GM12864 (cell line): ENCODE measurements at places on chromosomes 4 and X.

- DNase-seq = no peak
Observed at GRCh38 chr4:45869184-45869583, 254.7 kb downstream of the GABRG1 start.

DNA sequence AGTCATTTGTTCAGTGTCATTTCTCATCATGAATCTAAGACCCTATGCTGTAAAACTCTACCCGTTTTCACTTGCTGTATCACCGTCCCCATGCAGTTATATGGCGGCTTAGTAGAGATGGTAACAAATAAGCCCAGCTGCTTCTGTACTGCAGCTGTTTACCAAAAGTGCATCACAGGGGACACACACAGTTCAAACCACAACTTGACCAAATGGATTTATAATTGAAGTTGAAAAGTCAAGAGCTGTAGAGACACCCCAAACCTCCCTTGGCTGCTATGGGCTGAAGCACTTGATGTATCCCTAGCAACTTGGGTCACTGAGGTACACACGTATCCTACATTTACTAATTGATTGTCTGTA, 219.0 kb upstream of the FGF13 start:
- DNase-seq = no peak

DNA sequence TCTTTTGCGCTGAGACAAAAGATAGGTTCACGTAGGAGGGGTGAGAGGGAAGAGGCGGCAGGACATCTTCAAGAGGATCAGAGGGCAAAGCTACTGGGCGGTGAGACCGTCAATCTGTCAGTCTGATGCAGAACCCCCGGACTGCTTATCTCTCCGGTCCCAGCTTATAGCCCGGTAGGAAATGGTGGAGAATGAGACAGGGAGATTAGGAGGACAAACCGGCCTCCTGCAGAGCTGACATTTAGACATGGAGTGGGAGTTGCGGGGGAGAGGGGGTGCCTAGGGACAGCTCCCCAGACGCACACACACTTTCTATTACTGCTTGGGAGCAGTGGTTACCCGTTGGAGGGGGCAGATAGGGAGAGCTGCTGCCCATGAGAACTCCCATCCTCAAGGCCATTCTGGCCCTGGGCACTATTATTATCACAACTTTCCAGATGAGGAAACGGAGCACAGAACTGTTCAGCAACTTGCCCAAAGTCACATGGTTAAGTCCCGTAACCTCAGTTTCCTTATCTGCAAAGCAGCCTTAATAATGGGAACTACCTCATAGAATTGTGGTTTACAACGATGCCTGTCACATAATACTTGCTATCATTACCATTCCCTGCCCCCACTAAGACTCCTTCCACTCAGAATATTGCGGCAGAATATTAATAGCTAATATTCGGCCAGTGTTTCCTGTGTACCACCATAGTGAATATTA, 1.1 kb upstream of the HDAC6 start:
- no peak for DNase-seq

- DNase-seq = no peak
Observed at GRCh38 chrX:41721590-41721989, 2.4 kb upstream of the GPR82 start.
